ENCODE measurements at places on chromosomes 4 and X.

DNA sequence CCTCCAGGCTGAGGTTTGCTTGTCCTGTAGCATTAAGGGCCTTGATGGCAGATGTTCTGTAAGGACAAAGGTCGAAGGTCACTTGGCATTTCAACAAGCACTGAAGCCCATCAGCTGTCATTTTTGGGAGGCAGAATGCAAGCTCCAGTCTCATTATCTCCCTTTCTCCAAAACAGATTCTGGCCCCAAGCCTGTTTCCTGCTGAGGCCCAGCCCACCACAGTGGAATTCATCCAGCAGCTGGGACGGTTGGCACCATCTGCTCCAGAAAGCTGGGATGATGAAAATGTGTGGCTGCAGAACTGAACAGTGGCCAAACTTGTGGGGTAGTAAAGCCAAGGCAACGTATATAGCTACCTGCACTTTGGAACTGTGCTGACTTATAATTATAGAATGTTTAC, 17.7 kb upstream of the PPEF2 start:
- DNase-seq: no peak

GRCh38 chr4:129355031-129355430, 259.1 kb downstream of the C4orf33 start:
- DNase-seq: no peak

- no peak for DNase-seq
These were observed 67.4 kb downstream of the CRMP1 start for GRCh38 chr4:5825321-5826041.

DNA sequence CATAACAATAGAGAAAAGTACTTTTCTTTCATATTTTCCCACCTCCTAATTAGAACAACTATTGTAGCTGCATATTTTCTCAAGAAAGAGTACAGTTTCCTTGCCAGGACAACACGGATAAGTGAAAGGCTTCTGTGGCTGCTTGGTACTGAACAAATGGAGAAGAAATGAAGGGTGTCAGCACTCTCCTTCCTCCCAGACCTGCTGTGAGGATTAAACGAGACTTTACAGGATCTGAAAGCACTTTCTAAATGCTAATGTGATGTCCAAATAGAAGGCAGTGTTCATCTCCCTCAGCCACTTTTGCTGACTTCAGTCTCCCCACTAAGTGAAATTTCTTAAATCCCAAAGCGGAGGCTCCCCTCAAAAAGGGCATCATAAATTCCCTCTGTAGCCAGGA, 13.9 kb downstream of the NIPAL1 start:
- no peak for DNase-seq

DNA sequence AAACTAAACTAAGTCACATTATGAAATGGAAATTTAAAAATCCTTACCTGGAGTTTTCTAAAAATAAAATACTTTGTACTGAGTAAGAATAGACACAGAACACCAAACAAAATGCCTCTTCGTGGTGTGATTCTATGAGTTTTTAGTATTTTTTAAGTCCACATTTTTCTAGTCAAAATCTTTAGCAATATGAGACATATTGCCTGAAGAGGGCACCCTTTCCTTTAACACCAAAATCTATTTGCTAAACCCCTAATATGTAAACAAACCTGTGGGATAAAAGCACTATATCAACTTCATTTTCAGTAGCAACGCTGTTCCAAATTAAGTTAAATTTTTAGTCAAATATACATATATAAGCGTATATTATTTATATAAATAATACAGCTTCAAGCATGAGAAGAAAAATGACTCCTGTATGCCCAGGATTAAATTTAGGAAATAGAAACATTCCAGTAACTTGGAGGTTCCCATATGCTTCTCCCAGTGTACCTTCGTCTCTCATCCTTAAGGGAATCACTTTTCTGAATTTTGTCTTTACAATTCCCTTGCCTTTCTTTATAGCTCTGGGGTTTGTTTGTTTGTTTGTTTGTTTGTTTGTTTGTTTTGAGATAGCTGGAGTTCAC, 23.0 kb upstream of the PGM2 start:
- DNase-seq: no peak

GRCh38 chrX:111652719-111653118, 28.3 kb upstream of the ALG13 start:
- DNase-seq: no peak

DNA sequence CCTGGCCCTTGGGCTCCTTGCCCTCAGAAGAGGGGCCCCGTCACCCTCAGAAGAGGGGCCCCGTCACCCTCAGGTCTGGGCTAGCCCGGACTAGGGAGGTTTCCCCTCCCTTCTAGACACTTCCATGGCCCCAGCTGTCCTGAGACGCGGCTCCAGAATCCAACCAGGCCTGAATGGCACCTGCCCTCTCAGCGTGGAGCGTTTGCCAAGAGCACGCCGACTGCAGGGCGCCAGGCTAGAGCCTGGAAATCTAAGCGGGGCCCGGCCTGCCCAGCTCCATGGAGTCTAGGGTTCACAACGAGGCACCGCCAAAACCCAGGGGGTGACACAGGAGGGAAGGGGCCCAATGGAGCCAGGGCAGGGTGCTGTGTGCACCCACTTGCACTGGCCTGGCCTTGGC, 7.8 kb upstream of the ATP2B3 start:
- no peak for DNase-seq

DNA sequence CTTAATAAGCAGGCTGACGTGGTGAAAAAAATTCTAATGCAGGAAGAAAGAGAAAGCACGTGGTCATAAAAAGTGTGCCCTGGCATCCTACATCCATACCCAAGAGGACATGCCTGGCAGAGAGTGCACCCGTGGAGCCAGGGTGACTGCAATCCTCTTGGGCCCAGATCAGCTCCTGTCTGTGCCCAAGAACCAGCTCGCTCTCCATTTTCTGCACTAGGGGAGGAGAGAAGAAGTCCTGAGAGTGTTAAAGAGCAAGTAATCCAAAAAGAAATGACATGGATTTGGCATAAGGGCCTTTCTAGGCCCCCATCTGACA, 483.1 kb downstream of the BCOR start:
- no peak for DNase-seq

DNA sequence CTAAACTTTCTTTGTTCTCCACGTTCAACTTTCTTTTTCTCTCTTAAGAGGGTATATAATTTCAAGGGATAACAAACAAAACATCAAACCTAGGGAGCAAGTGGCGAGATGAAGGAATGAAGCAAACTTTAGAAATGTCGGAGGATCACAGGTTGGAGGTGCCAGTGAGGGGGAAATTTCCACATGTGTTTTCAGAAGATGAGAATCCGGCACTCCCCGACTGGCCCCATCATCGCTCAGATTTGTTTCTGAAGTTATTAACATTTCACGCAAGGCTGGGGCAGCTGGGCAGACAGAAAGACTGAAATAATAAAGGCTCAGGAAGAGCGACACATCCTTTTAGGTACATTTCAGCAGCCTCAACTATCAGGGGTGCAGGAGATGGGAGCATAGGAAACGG, 134.9 kb downstream of the SMIM20 start:
- DNase-seq: no peak

DNA sequence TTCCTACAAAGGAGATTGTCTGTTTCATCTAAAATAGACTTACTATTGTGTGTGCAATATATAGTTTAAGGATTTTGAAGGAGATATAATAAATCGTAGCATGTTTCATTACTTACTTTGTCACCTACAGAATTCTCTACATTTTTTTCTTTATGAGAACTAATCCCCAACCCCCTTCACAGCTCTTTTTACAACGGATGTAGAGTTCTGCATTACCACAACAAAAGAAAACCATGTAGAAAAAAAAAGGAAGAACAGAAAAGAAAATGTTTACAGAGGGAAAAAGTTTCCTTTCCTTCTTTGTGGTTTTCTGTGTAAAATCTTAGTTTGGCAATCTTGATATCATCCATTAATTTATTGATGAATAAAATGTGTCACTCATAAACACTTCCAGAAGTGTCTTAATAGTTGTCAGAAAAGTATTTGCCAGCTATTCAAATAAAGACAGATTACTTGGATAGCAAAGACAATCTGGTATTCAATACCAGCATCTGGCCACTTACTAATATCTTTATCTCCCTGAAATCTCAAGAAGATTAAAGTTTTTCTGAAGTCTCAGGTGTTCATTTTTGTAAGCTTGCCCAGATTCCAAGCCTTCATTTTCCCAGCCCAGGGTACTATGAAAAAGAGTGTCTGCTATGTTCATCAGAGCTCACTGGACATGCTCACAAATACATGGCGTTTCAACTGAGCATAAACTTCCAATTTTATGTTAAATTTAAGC, 806.8 kb downstream of the PCDH19 start:
- no peak for DNase-seq

- no peak for DNase-seq
These were observed 308.6 kb upstream of the GIMD1 start for GRCh38 chr4:106677213-106677612.

GRCh38 chrX:63258144-63258543, 93.0 kb downstream of the SPIN4 start:
- no peak for DNase-seq

DNA sequence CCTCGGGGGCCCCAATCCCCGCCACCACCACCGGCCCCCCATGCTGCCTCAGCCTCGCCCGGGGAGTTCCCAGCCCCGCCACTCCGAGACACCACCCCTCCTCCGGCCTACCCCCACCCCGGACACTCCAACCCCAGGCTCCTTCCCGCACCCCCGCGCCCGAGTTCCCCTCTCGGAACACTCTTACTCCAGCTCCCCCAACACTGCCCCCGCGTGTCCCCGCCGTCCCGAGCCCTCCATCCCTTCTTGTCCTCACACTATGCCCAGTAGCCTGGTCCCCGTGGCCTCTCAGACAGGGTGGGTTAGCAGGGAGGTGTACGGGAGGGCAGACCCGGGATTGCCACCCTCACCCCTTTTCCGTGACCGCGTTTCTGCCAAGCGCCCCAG, 276.1 kb downstream of the BCOR start:
- DNase-seq: no peak

GRCh38 chr4:16100833-16101232, 17.0 kb upstream of the PROM1 start:
- no peak for DNase-seq

- no peak for DNase-seq
These were observed 155.7 kb downstream of the CHIC2 start for GRCh38 chr4:53908661-53909078.

GRCh38 chr4:153362184-153362583, 17.7 kb downstream of the MND1 start:
- DNase-seq: no peak

GRCh38 chrX:154840856-154841255, 6.4 kb upstream of the SMIM9 start:
- no peak for DNase-seq

DNA sequence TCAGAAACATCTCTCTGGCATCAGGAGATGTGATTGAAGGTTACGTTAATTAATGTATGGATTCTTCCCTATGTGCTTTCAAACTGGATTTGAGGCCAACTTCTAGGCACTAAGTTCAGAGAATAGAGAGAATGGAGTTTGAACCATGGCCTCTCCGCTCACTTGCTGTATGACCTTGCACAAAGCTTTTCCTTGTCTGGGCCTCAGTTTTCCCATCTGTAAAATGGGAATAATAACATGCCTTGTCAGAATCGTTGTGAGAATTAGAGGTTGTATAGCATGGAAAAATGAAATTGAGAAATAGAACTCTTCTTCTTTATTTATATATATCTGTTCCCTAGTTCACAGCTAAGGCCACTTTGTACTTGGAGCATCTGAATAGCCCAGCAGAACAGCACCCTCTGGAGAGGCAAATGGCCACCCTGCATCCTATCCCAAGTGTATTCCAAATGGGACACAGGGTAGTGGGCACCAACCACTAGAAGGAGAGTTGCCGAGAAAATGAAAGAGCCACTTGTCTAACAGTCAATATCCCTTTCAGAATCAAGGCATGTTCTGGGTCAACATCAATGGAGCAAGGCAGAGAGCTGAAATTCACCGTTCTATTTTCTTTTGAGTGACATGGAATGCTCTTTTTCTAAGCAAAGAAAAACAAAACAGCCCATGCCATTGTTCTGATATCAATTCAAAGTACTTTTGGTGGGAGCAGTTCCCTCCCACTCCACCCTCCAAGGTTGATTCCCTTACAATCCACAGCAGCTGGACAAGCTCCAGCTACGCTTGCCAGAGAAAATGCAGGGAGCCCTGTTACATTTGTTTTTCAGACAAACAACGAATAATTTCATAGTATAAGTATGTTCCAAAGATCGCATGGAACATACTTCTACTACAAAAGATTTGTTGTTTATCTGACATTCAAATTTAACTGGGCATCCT, 23.3 kb upstream of the MTM1 start:
- DNase-seq: no peak

- no peak for DNase-seq
These were observed 14.6 kb downstream of the ATP10D start for GRCh38 chr4:47499700-47500099.

GRCh38 chr4:120857312-120857711, 65.2 kb downstream of the PRDM5 start:
- no peak for DNase-seq

DNA sequence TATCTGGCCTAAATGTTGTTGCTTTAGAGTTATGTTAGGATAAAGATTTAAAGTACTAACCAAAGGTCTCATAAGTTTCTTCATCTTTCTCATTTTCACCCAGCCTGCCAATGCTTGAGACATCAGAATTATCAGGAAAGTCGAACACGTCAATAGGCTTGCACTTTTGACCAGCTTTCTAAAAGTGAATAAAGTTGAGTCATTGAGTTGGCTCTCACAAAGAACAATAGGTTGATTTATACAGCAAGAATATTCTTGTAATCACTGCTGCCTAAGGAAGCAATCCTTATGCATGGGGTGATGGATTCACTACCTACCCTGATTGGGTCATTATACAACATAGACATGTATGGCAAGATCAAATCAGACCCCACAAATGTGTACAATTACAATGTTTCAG, 5.0 kb downstream of the CENPU start:
- no peak for DNase-seq

DNA sequence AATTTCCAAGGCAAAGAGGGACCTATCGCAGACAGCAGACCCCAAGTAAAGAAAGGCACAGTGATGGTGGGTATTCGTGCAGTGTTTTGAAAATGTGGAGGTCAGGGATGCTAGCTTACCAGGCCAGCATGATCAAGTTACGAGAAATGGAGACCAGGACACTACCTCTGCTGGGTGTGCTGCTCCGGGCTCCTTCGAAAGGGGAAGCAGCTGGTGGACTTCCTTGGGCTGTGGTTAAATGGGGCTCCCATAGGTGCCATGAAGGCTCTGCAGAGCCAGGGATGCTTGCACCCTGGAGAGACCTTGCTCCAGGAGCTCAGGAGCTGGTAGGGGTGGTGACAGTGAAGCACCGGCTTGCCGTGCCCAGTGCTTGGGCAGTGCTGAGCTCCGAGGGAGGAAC, 68.8 kb downstream of the TBL1X start:
- no peak for DNase-seq

DNA sequence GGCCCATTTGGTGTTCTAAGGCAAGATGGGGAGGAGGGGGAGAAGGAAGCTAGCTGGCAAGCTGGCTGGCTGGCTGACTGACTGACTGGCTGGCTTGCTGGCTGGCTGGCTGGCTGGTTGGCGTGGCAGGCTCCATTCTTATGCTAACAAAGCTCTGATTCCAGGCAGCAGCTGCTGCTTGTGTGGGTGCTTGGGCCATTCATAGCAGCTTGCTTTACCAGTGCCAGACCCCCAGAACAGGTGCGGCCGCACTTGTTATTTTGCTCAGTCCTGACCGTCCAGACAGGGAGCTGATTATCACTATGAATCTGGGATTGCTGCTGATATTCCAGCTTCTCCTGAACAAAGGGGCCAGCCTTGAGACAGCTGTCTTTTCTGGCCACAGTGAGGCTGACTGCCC, 131.2 kb upstream of the PAK3 start:
- DNase-seq: no peak
